ENCODE measurements at places on chromosomes 4 and X.

- no peak for DNase-seq
These were observed 9.3 kb upstream of the SMIM20 start for GRCh38 chr4:25904748-25905082.

- DNase-seq = peak; percentile 36
These were observed 32.4 kb downstream of the FGFRL1 start for GRCh38 chr4:1043651-1044468.

- DNase-seq = no peak
These were observed 16.9 kb downstream of the LHFPL1 start for GRCh38 chrX:112662559-112663427.

GRCh38 chr4:39406763-39407583 lies at the start of gene KLB:
Gene KLB (plus strand): TSS chr4:39406930. CDS start chr4:39406950, 20 bp downstream.
- no peak for DNase-seq

- no peak for DNase-seq
These were observed 114.1 kb downstream of the SLC10A7 start for GRCh38 chr4:146407669-146408084.

DNA sequence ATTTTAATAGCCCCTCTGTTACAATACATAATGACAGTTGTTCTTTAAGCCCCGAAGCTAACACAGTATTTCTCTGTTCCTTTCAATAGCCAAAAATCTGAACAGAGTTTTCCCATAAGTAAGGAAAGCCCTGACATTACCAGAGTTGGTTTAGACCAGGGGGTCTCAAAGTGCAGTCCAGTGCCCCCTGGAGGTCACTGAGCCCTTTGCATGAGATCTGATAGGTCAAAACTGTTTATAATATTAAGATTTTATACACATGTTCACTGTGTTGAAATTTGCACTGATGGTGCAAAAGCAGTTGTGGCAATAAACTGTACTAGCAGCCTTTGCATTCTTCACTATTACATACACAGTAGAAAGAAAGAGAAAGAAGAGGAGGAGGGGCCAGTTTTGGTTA lies 177.1 kb downstream of the SPANXN3 start:
- no peak for DNase-seq

DNA sequence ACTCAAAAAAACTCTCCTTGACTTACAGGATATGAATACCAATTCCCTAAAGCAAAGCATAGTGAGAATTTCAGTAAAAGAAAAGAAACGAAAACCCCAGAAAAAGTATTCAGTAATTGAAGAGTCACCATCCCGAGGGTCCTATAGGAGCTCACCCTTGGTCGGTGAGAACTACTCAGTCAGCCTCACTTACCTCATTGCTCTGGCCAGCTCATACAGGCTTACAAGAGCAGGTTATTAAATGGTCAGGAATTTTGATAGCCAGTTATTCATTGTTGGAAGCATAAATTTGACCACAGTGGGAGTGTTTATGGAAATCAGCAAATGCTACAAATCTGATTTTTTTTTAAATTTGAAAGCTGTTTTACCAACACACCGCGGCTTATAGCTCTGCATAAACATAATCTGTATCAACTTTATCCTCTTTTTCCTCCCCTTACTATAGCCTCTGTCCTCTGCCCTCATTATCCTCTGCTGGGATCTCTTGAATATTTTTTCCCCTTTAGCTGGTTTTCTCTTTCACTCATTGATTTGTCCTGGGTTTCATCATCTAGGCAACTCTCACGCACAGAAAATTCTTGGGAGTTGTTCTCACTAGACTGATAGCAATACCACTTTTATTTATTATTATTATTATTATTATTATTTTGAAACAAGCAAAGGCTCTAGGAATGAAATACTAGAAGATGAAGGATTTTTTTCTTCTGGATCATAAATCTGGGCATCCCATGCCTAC lies 11.0 kb upstream of the CXCL2 start:
- no peak for DNase-seq

- no peak for DNase-seq
These were observed 756.9 kb downstream of the FAT4 start for GRCh38 chr4:126071346-126072333.

DNA sequence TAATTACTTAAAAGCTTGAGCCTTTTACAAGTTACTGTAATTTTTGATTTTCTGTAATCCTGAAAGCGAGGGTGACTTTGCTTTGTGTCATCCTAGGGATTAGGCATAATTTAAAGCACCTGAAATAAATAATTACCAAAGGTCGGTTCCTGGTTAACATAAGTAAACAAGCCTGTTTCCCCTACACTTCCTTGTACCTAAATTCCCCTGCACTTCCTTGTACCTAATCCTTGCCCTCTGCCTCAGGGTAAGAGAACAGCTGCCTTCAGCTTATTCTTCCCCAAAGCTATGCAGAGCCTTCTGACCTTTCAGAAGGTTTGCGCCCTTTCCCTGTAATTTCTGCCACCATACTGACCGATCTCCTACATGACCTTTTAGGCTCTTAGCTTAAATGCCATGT lies 166.1 kb upstream of the PDE5A start:
- no peak for DNase-seq

DNA sequence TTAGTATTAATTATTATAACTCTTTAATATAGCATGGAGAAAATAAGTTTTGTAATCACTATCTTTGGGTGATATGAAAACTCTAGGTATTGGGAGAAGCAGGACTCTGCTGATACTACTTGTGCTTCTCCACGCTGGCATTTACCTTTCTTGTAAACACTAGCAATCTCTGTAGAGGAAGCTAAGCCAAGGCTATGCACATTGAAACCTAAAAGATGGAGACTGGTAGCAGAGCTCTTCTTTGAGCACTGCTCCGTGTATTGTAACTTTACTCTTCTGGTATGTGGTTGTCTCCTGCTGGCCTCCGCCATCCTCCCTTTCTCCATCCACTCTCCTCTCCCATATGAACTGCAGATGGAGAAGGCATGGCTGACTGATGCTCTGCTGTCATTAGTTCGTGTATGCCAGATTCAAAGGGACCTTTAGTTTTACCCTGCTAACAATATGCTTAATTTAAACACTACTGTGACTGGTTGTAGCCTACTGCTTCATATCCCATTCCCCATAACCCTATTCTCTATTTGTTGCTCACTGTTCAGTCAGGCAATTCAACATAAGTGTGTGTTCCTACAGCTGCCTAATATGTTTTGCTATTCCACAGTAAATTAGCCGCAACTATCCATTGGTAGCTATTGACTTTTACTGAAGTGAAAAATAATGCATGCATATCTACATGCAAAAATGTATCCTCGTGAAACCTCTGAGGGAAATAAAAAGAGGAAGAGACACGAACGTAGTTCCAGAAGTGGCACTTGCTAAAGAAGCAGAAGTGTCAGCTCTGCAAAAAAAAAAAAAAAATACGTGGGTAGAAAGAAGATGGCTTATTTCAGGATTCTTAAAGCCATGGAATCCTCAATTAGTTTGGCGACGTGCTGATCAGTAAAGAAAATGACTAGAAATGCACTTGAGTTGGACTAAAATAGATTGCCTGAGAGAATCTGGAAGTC lies 55.6 kb upstream of the CCSER1 start:
- no peak for DNase-seq

- DNase-seq = no peak
These were observed 50.1 kb downstream of the GPAT3 start for GRCh38 chr4:83585982-83586508.

GRCh38 chr4:185875316-185875907 lies 63.4 kb upstream of the SORBS2 start:
- no peak for DNase-seq

- no peak for DNase-seq
These were observed 87.7 kb downstream of the GPC3 start for GRCh38 chrX:133897593-133898163.

DNA sequence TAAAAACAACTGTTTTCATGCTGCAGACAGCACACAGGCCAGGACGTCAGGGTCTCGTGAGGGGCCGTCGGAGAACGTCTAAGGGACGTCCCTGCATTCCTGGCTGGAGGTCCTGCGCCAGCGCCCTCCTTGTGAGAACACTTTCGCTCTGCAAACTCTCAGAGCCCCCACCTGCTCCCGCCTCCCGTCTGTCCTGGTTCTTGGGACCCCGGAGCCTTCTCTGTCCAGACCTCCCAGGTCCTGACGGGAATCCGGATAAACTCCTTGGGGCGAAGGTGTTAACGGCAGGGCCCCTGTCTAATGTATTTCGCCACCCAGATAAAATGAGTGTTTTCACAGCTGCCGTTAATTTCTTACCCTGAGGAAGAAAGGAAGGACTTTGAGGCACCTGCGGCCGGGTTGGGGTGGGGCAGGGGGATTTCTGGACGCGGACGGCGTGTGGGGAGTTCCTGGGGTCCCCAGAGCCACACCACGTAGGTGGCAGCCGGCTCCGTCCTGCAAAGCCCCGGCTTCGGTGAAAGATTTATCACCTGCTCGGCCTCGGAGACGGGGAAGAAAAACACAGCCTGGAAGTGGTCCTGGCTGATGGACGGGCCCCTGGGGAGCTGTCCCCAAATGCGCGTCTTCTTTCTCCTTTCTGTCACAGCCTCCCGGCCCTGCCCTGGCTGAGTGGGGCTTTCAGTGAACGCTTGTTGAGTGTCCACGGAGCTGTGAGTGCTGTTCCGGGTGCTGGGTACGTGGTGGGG lies 35.1 kb upstream of the PPP2R3B start:
- no peak for DNase-seq

DNA sequence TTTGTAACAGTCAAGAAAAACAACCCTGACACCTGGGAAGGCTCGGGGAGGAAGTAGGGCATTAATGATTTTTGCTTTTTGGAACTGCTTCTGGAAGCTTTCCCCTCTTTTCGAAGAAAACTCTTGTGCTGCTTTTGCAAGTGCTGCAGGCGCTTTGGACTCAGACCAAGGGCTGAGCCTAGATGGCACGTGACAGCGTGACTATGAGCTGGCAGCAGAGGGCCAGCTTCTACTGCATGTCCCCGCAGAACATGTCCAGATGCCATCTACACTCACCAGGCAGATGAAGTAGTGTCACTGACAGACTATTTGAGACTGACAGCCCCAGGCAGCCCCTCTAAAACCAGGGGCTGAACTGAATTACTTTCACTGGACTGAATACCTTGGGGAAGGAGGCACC lies 6.2 kb downstream of the NR0B1 start:
- DNase-seq = no peak

DNA sequence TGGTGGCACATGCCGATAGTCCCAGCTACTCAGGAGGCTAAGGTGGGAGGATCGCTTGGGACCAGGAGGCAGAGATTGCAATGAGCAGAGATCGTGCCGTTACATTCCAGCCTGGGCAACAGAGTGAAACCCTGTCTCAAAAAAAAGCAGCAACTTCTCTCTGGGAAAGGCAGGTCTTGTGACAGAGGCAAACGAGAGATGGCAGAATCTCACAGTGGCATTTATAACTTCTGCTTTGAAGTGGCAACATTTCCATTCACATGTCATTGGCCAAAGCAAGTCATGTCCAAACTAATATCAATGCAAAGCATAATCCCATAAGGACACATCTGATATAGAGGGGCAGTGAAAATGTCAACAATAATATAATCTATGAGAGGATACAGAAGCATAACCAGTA lies 79.8 kb downstream of the PPEF2 start:
- DNase-seq = no peak

GRCh38 chrX:153744210-153745066 lies 19.6 kb upstream of the PLXNB3 start:
- DNase-seq = no peak

DNA sequence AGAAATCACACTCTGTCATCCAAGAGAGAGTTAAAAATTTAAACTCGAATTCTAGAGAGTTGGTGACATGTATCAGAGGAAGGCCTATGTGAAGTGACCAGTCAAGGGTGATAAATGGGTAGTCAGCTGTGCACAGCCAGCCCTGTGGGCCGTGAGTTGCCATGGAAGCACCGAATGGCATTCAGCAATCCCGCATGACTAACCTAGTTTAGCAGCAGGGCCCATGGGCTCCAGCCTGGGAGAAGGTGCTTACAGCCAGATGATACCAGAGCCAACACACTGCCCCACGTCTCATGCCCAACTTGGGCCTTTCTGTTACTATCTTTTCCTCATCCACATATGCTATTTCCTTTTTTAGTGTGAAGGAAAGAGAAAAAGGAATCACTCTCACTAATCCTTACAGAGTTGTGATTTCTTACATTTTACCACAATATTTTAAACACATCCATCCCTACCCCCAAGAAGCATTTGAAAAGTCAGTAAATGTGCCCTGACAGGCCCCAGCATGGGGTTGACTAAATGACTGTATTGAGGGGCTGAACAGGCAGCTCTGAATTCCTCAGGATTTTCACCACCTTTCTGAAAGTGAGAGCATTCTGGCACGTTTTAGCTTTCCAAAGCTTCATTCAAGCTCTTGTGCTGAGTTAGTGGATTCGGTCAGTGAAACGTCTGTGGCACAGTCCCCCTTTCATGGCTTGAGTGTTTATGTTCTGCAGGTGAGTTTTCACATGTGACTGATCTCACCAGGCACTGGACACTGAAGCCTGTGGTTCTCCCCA lies 104.2 kb downstream of the AFF1 start:
- DNase-seq = no peak

- no peak for DNase-seq
These were observed 500.2 kb downstream of the IDS start for GRCh38 chrX:149004936-149005335.

GRCh38 chr4:56748271-56748670 lies 67.2 kb upstream of the HOPX start:
- DNase-seq = no peak

GRCh38 chrX:121949041-121949760 lies 901.8 kb downstream of the GLUD2 start:
- no peak for DNase-seq

DNA sequence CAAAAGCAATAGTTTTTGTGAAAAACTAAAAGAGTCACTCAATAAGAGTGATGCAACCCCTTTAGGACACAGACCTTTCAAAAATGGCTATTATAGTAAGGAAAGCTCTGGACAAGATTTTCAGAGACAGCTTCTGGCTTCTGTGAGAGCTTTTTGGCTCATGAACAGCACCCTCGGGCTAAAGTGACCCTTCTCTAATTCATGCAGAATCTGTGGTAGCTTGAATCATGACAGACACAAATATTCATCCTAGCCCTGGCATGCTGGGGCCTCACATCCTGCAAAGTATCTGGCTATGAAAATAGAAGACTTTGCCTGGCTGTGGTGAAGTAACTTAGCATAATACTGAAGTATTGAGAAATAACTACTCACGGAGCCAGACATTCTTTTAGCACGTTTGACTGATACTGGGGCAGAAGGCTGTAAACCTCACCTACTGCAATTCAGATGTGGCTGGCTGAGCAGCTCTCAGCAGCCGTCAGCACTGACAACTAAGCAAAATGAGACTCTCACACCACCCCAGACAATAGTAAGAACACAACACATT lies 327.3 kb downstream of the MAPK10 start:
- DNase-seq = no peak

- no peak for DNase-seq
These were observed at the start of gene AR for GRCh38 chrX:67543818-67544217. Gene AR (plus strand): TSS chrX:67544021. CDS start chrX:67545147, 1,126 bp downstream.

- no peak for DNase-seq
These were observed 298.1 kb downstream of the ANKRD50 start for GRCh38 chr4:124414276-124415040.

- DNase-seq = no peak
These were observed 39.2 kb downstream of the USP11 start for GRCh38 chrX:47272013-47272408.

DNA sequence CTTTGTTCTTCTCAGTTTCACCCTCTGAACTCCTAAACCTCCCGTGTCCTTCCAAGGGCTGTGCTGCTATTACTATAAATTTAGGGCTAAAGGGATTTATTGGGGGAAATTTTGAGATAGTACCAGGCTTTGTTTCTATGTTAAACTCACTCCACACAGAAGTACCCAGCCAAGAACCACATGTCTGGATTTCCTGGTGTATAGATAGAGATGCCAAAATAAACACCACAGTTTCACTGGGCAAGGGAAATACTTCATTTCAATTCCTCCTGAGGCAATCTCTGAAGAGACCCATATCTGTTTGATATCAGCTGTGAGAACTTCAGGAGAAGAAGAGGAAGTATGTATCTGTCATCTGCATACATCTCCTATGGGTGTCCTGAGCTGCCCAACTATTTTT lies 21.7 kb upstream of the CLNK start:
- no peak for DNase-seq

Measured in activated CD4-positive, alpha-beta T cell treated with anti-CD3 and anti-CD28 coated beads, Interleukin-2, Interleukin-6, amounts not matched to agents 100 ng/mL and 50 ng/mL, durations not matched to agents 16 hours and 8 hours (primary cell).